ENCODE measurements at places on chromosomes 2 and 18. TPM values are rescaled to one million over a fixed set of nuclear protein-coding genes. Genes with fewer than 3 reads are reported as not detected.

DNA sequence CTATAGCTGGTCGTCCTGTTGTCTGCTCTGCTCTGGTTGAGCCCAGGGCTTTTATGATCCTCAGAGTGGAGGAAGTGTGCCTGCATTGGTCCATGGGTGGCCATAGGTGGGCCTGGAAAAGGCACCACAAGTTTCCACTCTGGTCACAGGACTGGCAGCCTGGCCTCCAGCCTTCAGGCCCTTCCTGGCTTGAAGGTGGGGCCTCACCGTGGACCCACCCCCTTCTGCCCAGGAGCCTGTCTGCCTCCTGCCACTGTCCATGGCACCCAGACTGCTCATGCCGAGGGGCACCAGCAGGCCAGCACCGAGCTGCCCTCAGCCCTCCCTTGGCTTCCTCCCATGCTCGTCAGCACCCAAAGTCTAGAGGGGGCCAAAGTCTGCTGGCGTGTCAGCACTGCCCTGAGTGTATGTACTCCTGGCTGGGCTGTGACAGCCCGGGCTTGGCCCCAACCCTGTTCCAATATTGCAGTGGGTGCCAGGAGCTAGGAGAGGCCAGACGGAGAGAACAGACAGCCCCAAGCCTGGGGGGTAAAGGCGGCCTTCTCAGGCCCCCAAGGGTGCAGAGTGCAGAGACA lies 529.4 kb downstream of the DCC start:
- no peak overlapping the region for H3K27ac ChIP-seq
- DNase-seq = no peak
- no peak overlapping the region for H3K4me3 ChIP-seq
- H3K36me3 ChIP-seq = no peaks in the 10 kb centered on the region
- H3K4me1 ChIP-seq = no peaks in the 10 kb centered on the region
- H3K27me3 ChIP-seq = no peaks in the 10 kb centered on the region

DNA sequence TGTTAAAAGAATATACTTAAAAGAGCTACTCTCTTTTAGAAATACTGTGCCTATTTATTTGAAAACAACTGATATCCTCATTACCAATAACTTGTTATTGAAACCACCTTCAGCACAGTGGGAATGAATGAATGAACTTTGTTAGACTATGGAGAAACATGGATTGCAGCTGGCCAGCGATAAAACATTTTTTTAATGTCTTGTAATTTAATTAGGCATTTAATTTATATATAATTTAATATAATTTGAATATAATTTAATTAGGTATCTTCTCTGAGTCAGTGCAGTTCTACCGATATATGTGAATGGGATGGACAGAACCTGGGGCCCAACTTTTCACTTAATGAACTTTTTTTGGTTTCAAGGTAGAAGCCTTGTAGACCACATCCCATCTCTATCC lies 94.4 kb downstream of the KCTD18 start:
- H3K36me3 ChIP-seq = peaks cover 15% of the 10 kb centered on the region
- no peak overlapping the region for H3K4me3 ChIP-seq
- no peaks in the 10 kb centered on the region for H3K27me3 ChIP-seq
- H3K27ac ChIP-seq = no peak overlapping the region
- no peak for DNase-seq

GRCh38 chr2:177574356-177574755 lies 181.8 kb downstream of the AGPS start:
- no peak overlapping the region for H3K4me3 ChIP-seq
- H3K27me3 ChIP-seq = no peaks in the 10 kb centered on the region
- H3K4me1 ChIP-seq = no peaks in the 10 kb centered on the region
- H3K27ac ChIP-seq = no peak overlapping the region
- no peak for DNase-seq

DNA sequence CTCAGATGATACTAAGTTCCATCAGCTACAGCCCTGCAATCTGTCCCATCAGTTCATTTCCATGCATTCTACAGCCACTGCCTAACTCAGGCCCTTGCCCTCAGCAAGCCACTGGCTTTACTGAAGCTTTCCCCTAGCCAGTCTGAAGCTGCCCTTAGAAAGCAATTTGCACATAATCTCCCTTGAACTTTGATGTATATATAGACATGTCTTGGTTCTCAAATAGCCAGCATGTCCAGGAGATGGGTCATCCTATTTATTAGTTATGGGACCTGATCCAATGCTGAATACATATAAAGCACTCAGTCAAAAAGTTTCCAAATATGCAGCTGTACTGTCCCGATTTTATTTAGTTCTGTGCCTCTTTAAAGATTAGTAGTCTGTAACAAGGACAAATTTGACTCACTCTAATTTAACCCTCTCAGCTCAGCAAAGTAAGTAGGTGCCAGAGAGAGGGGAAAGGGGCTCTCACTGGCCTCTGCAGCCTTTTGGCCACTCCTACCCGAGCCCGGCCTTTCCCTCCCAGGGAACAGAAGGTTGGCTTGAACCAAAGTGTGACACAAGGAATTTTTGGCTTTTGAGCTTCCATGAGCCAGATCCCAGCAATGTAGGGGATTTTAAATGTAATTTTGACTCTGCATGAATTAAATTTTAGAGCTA lies 70.7 kb downstream of the CCDC93 start:
- H3K27ac ChIP-seq = no peak overlapping the region
- H3K27me3 ChIP-seq = no peaks in the 10 kb centered on the region
- DNase-seq = no peak
- H3K36me3 ChIP-seq = peaks cover 65% of the 10 kb centered on the region

GRCh38 chr2:10619643-10620042 lies 70.1 kb downstream of the NOL10 start:
- H3K4me3 ChIP-seq = no peak overlapping the region
- no peaks in the 10 kb centered on the region for H3K36me3 ChIP-seq
- H3K27ac ChIP-seq = no peak overlapping the region
- DNase-seq = no peak
- H3K27me3 ChIP-seq = no peaks in the 10 kb centered on the region
- H3K4me1 ChIP-seq = no peaks in the 10 kb centered on the region

- no peaks in the 10 kb centered on the region for H3K4me1 ChIP-seq
- no peaks in the 10 kb centered on the region for H3K36me3 ChIP-seq
- no peak overlapping the region for H3K4me3 ChIP-seq
Observed at GRCh38 chr2:126085011-126085795, 570.8 kb upstream of the GYPC start.

CYP1B1 gene
- 79.2 TPM for total RNA-seq

DNA sequence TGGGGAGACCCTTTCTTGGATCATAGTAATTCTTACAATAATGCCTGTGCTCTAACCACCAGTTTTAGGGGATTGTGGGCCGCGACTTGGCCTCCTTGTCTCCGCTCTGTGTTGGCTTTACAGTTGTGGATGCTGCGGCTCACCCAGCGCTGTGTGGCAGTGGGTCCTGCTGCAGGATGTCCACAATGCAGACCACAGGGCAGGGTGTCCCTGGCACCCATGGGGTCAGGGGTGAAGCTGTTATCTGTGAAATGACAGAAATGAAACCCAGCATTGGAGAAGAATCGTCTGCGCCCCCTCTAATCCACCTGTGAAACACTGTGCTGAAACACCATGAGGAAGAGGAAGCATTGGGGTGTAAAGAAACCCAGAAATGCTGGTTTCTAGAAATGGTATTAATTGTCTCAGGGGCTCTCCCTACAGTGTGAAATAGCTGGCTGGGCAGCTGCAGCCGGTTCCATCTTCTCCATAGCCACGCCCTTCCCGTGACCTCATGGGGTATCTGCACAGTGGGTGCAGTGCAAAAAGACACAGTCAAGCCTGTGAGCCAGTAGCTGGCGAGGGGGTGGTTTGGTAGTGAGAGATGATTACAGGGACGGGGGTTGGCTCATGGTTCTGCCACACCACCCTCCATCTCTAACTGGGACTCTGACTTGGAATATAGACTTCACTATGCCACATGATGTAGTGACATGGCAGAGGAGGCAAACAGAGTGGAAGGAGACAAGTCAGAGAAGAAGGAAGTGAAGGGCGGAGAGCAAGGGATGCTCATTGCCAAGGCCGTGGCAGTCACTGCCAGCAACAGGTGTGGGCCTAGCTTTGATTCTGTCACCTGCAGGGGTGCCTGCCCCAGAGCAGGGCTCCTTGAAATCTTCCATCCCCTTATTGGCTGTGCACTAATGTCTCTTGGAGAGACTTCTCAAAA lies 16.2 kb downstream of the INPP4A start:
- H3K27me3 ChIP-seq = no peaks in the 10 kb centered on the region
- DNase-seq = peak; percentile 61
- H3K4me3 ChIP-seq = no peak overlapping the region
